ENCODE measurements at places on chromosomes 7 and 10.
A peak's percentile ranks its signal among the peaks of the same experiment; 100 is the strongest.

- DNase-seq: no peak
Observed at GRCh38 chr10:8919280-8919679, 864.8 kb downstream of the GATA3 start.

DNA sequence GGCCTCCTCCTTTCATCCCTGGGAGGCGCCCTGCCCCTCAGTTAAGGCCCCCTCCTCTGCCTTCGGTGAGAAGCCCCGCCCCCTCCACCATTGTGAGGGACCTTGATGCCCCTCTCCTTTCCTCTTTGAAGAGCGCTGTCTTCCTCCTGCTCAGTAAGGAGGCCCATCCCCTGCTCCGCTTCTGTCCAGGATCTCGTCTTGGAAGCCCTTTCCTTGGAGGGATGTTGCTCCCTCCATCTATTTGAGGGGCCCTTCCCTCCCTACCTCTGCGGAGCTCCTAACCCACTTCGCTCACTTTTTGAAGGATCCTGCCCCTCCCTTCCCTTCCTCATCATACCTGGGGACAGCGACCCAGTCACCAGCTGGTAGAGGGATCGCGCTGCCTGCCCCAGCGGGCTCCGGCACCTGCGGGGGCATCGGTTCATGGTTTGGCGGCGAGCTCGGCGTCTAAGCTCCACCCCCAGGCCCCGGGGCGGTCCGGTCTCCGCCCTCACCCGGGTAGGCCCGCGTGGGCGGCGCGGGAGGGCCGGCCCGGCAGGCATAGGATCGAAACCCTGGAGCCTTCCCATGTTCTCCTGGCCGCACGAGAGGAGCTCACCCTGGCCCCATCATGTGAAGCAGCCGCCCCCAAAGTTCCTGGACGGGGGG is 4.1 kb downstream of the KCNIP2 start:
- DNase-seq: no peak

DNA sequence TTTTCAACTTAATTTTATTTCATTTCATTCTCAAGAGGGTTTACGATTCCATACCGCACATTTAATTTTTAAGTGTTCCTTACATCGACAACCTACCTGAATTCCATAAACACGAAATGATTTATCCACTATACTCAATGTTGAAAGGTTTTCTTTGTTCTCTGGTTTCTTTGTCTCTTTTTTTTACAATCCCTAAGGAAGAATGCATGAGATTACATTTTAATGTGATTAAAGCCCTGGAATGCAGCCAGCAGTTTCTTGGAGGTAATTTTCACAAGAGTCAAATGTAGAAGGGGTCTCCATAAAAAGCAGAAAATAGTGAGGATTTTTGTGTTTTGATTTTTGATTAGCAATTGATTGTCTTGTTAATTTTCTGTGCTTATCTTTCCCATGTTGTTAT is 59.2 kb upstream of the ADCY1 start:
- DNase-seq: no peak

DNA sequence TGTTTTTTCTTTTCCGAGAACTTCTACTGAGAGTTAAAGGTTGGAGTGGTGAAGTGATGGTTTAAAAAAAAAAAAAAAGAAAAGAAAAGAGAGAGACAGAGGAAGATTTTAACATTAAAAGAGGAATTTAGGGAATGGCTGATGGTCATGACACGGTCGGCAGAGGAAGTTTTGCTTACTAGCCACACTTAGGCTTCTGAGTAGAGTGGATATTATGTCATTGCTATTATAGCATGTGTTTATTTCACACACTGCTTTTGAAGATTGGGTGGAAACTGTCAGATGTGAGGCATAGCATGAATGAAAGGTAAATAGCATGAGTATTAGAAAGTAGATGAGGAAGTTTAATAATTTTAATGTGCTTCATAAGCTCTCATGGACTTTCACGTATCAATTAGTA is 2.5 kb downstream of the KAT6B start:
- DNase-seq: no peak

DNA sequence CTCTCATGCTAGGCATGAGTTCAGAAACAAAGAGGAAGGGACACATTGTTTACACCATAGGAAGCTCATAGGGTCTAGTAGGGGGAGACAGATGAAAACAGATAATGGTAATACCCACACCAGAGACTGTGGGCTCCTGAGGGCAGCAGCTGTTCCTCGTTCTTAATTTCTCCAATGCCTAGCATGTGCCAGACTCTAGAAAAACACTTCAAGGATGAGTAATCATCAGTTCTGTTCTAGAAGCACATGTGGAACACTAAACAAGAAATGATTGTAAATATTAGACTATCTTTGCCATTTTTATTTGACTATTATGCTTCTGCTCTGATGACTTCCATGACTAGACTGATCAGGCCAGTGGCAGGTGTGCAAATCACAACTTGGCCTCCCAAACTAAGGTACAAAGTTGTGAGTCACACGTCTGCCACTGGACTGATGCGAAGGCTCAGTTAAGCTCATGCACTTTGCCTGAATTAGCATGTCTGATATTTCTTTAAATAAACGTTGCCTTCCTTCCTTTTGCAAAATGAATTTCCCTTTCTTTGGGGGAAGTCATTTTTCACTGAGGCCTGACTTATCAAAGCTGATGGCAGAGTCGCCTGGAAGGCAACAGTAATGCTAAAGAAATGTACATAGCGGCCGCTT is 89.2 kb upstream of the FGL2 start:
- DNase-seq: no peak

DNA sequence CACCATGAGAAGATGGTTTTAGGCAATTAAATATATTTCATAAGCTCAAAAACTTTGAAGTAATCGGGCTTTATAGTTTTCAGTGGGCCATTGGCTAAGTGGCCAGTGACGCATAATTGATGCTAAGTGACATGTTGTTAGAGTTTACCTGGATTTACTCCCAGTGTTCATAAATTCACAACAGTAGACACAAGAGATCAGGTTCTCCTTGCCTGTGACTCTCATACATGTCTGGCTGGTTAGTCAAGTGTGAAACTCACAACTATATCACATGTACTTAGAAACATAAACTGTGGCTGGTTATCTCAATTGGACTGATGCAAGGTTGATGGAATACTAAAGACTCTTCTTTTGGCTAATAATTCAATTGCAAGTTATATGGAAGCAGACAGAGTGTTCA is 26.2 kb downstream of the ASB15 start:
- no peak for DNase-seq

DNA sequence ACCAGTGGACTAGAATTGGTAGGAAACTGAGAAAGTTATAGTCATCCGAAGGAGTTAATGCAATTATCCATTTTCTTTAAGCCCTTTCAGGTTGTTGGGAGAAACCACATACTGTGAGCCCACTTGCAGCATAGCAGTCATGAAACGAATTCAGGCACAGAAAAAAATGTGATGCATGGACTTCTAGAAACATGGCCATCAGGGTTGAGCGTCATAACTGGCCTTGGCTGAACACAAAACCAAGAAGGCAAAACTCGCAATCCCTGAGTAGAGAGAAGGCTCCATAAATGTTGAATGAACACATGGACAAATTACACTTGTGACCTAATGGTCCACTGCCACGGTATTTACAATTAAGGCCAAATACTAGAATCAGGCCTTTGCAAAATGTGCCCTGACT is 121.9 kb downstream of the FAM107B start:
- no peak for DNase-seq

GRCh38 chr10:5813091-5813340 is 218 bp downstream of the GDI2 start:
- no peak for DNase-seq

GRCh38 chr7:13179011-13179582 is 491.7 kb downstream of the ARL4A start:
- DNase-seq: no peak

DNA sequence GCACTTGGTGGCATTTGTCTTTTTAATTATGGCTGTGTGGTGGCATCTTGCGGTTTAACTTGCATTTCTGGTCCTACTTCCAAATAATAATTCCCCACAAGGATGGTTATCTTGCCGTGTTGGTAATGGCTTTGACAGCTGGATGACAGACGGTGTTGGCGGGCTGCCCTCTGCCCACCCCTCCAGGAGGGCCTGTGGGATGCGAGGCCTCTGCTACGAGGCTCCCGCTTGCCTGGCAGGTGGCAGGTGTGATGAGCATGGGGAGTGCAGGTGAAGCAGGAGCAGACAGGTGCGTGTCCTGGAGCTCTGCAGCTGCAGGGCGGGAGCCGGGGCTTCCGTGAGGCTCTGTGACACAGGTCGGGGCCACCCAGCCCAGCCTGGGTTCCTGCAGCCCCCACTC is 11.8 kb downstream of the INPP5A start:
- no peak for DNase-seq

- DNase-seq: no peak
Observed at GRCh38 chr10:64798297-64798696, 1277.1 kb downstream of the REEP3 start.

GRCh38 chr7:46369933-46370654 is 449.0 kb upstream of the IGFBP3 start:
- DNase-seq: no peak

DNA sequence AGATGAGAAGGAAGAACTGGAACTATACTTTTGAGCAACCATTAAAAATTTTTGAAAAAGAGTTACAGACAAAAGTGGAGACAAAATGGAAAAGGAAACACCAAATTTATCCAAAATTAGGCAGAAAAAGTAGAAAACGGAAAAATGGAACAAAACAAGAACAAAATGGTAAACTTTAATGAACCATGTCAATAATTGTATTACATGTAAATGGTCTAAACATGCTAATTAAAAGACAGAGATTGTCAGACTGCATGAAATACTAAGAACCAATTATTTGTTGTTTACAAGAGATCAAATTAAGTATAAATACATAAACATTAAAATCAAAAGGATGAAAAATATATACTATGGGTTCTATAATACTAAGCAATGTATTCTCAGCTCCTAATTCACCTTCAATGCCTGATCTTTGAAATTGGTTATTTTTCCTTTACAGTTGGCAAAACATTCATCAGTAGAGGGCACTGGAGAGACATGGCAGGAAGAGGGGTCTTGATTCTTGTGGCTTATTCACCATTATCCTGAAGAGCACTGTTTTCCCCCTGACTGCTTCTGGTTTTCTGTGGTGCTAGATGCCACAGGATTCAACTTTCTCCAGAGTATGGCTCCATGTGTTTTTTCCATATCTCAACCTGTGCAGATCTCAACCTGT is 124.9 kb downstream of the ELFN1 start:
- no peak for DNase-seq

DNA sequence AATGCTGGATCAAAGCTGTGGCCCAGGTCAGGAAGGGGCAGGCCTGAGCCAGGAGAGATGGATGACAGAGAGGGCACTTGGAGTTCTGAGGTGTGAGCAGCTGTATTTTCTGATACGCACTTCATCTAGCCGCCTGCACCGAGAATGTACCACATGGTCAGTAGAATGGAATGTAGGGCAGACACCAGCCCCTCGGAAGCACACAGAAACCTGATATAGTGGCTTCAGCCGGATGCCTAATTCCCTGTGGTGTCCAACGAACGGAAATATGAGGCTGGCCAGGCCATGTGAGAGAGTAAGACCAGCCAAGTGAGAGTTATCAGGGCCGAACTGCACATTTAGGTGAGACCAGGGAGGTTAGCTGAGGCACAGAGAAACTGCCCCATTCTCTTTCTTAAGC is 46.7 kb upstream of the PLCE1 start:
- no peak for DNase-seq

GRCh38 chr7:99035723-99036545 is 108.0 kb downstream of the SMURF1 start:
- DNase-seq: no peak

- no peak for DNase-seq
Observed at GRCh38 chr7:6556196-6556595, 4.9 kb upstream of the GRID2IP start.

- DNase-seq: no peak
Observed at GRCh38 chr10:89256340-89256739, 4.8 kb upstream of the LIPA start.

- DNase-seq: peak; percentile 20
Observed at GRCh38 chr7:107874605-107875446, 16.2 kb upstream of the DLD start.

GRCh38 chr7:106249488-106249887 is 35.3 kb downstream of the NAMPT start:
- no peak for DNase-seq

DNA sequence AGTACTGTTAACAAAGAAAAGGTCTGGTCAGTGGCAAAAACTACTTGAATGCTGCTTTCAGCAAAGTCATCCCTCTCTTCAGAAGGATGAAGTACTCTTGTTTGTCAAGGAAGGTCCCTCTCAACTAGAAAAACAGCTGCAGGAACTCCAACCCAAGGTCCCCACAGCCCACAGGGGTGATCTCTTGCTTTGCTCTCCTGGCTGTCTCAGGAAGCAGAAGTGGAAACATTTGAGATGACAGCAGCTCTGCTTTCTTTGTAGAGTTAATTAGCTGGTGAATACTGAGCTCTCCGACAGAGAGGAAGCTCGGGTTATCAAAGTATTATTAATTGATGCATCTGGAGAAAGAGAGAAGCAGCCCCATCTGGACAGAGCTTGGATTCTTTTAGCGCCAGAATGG is 25.4 kb upstream of the LRGUK start:
- no peak for DNase-seq

DNA sequence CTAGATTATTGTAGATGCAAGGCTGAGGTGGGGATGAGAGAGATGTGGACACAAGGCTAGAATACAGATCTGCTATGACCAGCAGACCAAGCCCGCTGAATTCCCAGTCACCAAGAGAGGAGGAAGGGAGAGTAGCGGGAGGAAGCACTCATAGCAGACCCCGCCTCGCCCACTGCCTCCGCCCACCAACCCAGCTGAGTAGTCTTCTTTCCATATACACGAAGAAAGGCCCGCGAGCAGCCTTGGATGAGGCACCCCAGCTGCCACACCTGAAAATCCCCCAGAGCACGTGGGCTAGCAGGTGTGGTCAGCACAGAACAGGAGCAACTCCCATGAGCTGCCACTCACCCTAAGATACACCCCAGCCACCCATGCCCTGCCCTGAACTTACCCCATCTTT is 7.9 kb upstream of the H2BK1 start:
- DNase-seq: no peak

- no peak for DNase-seq
Observed at GRCh38 chr7:94276795-94277194, 117.9 kb upstream of the COL1A2 start.

DNA sequence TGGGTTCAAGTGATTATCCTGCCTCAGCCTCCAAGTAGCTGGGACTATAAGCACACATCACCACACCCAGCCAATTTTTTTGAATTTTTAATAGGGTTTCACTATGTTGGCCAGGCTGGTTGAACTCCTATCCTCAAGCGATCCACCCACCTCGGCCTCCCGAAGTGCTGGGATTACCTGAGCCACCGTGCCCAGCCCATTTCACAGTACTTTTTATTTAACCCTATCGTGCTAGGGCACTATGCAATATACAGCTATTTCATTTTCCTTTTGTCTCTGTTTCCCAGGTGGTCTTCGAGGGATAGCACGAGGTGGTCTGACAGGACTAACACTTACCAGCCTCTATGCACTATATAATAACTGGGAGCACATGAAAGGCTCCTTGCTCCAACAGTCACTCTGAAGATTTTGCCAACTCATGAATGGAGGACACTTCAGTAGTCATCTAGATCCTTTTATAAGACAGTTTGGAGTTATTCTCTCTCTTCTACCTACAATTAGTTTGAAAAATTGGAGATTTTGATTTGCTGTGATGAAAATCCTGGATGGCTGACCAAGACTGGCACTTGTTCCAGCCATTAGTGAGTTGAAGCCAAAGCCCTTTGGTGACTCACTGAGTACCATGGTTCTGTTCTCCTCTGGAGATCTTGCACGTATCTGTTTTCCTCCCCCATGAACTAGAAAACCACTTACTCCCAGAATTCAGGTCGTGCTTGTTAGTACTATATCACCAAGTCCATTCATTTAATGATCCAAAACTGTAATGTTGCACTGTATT is 27.3 kb downstream of the NCOA4 start:
- DNase-seq: no peak

Measured in activated T-cell treated with anti-CD3 and anti-CD28 coated beads for 24 hours (primary cell).